ENCODE measurements at places on chromosomes 3 and 15.

GRCh38 chr3:50296721-50297383, 2.4 kb downstream of the HYAL3 start:
- no peak for DNase-seq

DNA sequence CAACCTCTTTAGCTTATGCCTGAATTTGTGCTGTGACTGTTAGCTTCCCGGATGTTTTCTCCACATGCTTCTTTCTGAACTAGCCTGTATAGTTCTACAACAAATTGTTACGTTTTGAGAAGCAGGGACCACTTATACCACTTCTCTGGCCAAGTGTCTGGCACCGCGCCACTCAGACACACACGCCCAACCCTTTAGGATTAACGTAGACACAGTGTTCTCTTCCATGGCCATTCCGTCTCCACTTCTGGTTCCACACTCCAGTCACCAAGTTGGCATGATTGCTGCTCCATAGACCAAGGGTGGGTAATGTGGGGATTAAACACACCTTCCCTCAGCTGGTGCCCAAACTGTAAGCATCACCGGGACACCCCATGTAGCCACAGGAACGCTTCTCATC, 755 bp upstream of the TMEM108 start:
- no peak for DNase-seq

GRCh38 chr3:100782906-100783305, 73.6 kb downstream of the TFG start:
- DNase-seq, result no peak

DNA sequence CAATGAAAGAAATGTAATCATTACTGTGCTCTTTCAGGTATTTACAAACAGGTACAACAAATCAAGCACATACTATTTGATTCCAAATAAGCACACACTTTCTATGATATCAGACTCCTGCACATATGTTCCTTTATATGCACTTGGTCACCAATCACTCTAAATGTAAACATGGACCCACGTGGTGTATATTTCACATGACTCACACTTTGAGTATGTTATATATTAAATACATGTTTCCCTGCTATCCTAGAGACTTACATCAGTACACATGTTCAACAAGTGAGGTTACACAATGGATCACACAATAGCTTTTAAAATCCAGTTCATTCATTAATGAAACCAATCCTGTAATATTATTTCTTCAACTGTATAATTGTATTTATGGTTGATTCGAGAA, 683.5 kb downstream of the NR2F2 start:
- DNase-seq, result no peak

Data from T follicular helper cell (primary cell).